Activated T-cell treated with anti-CD3 and anti-CD28 coated beads, Interleukin-2, amount 50 U/mL, for 24 hours (primary cell): ENCODE measurements at places on chromosomes 7 and 10.

GRCh38 chr7:138092486-138093028, 16.3 kb downstream of the AKR1D1 start:
- peaks cover 4% of the 10 kb centered on the region for H3K27me3 ChIP-seq
- H3K36me3 ChIP-seq = no peaks in the 10 kb centered on the region
- no peak overlapping the region for H3K27ac ChIP-seq
- no peak for DNase-seq

DNA sequence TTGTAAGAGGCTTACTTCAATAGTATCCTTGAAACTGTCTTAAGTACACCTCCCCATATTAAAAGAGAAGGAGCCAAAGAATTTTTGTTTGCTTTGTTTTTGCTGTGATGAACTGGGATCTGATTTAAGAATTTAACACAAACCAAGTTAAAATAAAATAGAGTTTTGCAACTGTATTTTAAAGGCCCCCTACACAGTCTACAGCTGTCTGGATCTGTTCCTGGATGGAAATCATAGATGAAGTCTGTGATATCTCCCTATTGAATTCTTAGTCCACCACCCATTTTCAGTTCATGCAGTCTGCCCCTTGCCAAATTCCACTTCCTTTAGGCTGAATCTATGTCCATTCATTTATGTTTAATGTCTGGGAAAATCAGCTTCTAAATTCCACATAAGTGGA, 169.8 kb upstream of the MEOX2 start:
- no peaks in the 10 kb centered on the region for H3K4me1 ChIP-seq
- no peak overlapping the region for H3K27ac ChIP-seq
- DNase-seq = no peak
- H3K36me3 ChIP-seq = no peaks in the 10 kb centered on the region

DNA sequence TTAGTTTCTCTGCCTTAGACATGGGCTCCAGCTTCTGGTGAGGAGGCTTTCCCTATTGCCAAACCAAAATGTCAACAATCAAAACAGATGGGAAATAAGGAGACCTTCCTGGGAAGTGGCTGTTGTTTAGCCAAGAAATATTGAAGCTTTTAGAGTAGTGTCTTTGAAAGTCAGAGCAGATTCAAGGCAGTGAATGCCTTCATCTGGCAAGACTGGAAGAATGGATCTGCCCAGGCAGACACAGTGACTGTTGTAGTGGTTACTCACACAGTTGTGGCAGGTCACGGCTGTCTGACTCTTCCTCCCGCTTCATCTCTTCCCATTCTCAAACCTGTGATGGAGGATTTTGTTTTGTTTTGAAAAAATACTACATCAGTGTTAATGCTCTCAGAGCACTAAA, 154.1 kb upstream of the ADO start:
- H3K27ac ChIP-seq = no peak overlapping the region
- H3K27me3 ChIP-seq = no peaks in the 10 kb centered on the region
- H3K4me3 ChIP-seq = no peak overlapping the region
- no peak for DNase-seq
- no peaks in the 10 kb centered on the region for H3K36me3 ChIP-seq

GRCh38 chr7:117012696-117013095, 59.4 kb downstream of the ST7 start:
- no peak overlapping the region for H3K4me3 ChIP-seq
- peaks cover 3% of the 10 kb centered on the region for H3K27me3 ChIP-seq
- DNase-seq = no peak
